Right ventricle myocardium superior (tissue), 1 donor: ENCODE measurements at places on chromosomes 5 and 9. TPM values are rescaled to one million over a fixed set of nuclear protein-coding genes. Genes with fewer than 3 reads are reported as not detected.
A peak's percentile ranks its signal among the peaks of the same experiment; 100 is the strongest.

GRCh38 chr9:125694478-125694877, 12.5 kb downstream of the MAPKAP1 start:
- no peak for DNase-seq

Gene ALDH1A1
- 19.8 TPM for total RNA-seq

- no peak for DNase-seq
Measured at GRCh38 chr5:54766748-54767147, 218.6 kb downstream of the ESM1 start.

Gene SYK
- 6.5 TPM for total RNA-seq

Gene ZNF454
- 1.5 TPM for total RNA-seq

Gene UNC5A
- total RNA-seq, result 0.05 TPM

DNA sequence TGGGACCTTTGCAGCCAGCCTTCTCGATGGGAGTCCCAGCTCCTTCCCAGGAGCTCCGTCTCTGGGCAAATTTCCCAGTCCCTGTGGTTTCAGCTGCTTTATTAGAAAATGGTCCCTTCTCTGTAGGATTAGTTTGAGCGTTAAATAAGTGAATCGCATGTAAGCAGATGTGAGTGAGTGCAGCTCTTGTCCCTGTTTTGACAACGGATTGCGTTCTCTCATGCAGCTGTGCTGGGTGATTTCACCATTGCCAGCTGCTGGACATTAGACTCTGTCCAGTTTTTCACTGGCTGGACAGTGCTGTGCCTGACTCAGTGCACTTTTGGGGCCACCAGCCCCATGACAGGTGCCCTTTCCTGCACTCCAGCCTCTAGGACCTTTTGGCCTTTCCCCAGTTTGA, 11.6 kb upstream of the CEL start:
- DNase-seq, result no peak

Gene LHX2
- total RNA-seq, result not detected

- peak; percentile 16 for DNase-seq
Measured at GRCh38 chr5:1771149-1772065, 28.2 kb downstream of the MRPL36 start.

- DNase-seq, result no peak
Measured at GRCh38 chr5:105783811-105784210, 1886.9 kb downstream of the EFNA5 start.

DNA sequence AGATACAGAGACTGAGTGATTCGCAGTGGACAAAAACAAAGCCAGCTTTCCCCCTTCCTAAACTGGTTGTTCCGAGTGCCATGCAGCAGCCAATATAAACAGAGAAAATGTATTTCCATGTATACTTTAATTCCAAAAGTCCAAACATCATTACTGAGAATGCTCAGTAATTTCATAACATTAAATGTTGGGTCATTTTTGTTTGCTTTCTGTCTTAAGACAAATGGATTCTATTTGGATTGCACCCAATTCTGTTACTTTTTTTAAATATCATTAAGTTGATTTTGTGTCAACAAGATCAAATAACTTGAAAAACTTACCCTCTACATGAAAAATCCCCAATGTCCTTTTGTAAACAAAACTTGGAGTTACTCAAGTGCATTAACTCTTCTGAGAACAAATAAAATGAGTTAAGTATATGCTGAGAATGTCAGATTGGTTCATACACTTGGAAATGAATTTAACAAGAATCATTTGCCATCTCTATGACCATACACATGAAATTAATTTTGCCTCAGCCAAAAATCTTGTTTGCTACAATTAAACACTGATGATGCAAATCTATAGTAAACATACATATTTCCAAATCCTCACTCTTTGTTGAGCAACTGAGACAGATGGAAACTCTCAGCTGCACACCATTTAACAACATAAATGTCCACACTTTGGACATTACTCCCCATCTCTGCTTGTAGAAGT, 19.4 kb downstream of the LURAP1L start:
- no peak for DNase-seq

Gene PCDHGC5
- 3.0 TPM for total RNA-seq

GRCh38 chr9:33709269-33709668, 86.1 kb upstream of the PRSS3 start:
- no peak for DNase-seq

- no peak for DNase-seq
Measured at GRCh38 chr5:36177715-36178523, 26.0 kb downstream of the SKP2 start.

- DNase-seq, result no peak
Measured at GRCh38 chr5:17360879-17361278, 137.2 kb upstream of the TAF11L2 start.

Gene DOK3
- 4.2 TPM for total RNA-seq

Gene SPATA31D4
- not detected for total RNA-seq

DNA sequence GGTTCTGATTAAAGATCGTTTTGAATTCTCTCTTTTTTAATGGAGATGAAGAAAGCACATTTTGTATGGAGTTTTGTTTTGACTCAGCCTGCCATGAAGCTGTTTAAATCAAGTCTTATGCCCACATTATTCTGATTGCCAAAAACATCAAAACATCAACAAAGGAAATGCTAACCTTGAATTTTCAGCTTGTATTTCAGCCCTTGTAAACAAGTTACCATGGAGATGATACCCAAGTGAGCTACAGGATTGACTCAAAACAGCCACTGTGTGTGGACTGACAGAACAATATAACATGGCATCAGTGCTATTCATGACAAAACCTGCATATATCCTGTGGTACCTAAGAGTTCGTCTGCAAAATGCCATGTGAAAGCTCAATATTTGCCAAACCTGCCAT, 1581.0 kb downstream of the MAT2B start:
- no peak for DNase-seq

Gene CDK7
- 14.8 TPM for total RNA-seq

DNA sequence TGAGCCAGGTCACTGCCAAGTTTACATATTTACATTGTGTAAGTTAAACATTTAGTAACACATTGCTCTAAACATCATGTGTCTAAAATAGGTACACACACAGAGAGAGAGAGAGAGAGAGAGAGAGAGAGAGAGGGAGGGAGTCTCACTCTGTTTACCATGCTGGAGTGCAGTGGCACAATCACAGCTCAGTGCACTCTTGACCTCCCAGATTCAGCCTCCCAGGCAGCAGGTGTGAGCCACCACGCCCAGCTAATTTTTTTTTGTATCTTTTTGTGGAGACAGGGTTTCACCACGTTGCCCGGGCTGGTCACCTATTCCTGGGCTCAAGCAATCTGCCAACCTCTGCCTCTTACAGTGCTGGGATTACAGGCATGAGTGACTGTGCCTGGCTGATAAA, 1045.3 kb downstream of the TLE1 start:
- DNase-seq, result no peak

GRCh38 chr9:7545371-7546165, 254.0 kb downstream of the DMAC1 start:
- DNase-seq, result no peak

Gene NEURL1B
- 28.8 TPM for total RNA-seq

Gene TICAM2
- total RNA-seq, result 2.7 TPM

DNA sequence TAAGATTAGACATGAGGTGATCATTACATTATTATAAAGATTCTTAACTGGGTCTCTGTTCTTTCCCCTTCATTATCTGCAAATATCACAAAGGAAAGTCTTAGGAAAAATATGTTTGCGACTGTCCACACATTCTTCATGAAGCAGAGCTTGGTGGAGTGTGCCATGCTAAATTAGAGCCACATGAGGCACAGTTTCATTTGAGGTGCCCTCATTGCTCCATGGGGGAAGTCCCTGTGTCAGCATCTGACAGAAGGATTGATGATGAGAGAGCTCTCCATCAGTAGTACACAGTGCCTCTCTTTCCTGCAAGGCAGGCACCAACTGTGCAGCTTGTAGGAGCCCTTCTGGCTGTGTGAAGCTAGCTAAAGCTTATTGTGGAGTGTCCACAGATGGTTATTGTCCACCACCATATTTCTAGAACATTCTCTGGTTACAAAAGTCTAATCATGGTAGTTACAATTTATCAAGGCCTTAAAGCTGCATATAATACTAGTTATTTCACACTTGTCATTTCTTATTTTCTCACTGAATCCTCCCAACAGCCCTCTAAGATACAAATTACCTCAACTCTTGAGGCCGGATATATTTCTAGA, 63.9 kb downstream of the C9orf152 start:
- no peak for DNase-seq

DNA sequence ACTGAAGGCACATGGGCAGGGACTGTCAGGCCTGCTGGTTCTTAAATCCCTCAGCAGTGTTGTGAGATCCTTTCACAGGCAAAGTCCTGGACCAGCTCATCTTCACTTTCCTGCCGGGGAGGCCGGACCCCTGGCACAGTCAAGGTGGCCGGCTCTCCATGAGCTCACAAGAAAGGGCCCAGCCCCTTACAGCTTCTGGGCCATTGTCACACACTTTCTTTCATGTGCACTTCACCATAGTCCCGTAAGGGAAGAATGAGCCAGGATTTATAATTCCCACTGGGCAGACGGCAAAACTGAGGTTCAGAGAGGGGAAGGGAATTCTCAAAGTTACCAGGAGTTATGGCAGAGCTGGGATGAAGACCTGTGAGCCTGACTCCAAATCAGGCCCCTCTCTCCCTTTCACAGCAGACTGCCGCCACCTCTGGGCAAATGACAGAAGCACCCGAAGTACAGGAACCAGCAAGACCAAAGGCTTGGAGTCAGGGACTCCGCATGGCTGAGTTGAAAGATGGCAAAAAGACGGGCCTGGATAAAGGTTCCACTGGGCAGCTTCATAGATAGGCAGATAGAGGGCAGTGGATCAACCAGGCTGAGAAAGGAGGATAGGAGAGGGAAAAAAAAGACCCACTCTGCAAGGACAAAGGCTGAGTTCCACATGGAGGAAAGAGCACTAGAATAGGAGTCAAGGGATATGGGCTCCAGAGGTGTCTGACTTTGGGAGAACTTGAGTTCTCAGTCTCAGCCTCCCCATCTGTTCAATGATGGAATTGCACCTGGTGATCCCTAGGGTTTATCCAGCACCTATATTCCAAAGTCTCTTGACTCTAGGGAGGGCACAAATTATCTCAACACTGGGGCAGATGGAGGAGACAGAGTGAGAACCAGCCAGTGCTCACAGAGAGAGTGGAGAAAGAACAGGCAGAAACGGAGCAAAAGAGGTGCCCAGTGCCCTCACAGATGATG, 128.7 kb downstream of the PAX5 start:
- DNase-seq, result no peak

Gene FAM169A
- 3.0 TPM for total RNA-seq

- peak; percentile 54 for DNase-seq
Measured at GRCh38 chr5:66661149-66661548, 65.0 kb downstream of the MAST4 start.

DNA sequence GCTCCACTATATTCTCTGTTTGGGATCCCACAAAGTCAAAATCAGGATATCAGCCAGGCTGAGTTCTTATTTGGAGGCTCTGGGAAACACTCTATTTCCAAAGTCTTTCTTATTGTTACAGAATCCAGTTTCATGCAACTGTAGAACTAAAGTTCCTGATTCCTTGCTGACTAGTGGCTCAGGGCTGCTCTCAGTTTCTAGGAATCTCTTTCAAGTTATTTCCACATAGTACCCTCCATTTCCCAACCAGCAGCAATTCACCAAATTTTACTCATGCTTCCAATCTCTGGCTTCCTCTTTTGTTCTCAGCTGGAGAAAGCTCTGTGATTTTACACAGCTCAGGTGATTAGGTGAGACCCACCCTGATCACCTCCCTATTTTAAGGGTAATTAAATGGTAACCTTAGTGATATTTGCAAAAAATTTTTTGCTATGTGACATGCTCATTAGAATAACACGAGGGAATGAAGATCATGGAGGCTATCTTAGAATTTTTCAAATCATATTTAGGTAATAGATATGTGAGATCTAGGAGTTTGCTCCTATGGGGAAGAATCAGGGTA, 794.9 kb upstream of the ARRDC3 start:
- no peak for DNase-seq

GRCh38 chr9:111605041-111605559, 5.7 kb upstream of the PTGR1 start:
- DNase-seq, result no peak

- DNase-seq, result no peak
Measured at GRCh38 chr5:3300726-3301125, 294.9 kb upstream of the IRX1 start.

Gene FANCC
- 4.6 TPM for total RNA-seq

Gene DMRTA1
- 0.97 TPM for total RNA-seq

DNA sequence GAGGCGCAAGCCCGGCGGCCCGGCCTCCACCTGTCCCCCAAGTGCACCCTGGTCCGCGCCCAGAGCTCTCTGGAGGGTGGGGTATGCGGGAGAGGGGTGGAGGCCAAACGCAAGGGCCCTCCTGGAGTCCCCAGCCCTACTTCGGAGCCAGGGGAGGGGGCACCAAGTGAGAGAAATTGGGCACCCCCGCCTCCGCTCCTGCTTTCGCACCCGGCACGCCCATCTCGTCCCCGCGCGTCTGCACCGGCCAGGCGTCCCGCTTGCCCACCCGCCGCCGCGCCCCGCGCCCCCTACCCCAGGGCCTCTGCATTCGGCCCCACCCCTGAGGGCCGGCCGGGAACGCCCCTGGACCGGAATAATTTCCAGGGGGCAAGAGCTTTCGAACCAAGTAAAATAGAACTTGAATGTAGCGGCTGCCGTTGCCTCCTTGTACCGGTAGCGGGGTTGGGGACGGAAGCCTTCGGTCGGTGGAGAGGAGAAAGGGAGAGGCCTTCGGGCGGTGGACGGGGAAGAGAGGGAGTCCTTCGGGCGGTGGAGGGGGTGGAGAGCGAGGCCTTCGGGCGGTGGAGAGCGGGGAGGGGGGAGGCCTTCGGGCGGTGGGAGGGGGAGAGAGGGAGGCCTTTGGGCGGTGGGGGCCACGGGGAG, 694 bp upstream of the PHPT1 start:
- DNase-seq, result peak; percentile 67

- DNase-seq, result no peak
Measured at GRCh38 chr5:79182141-79182540, 53.8 kb upstream of the JMY start.

DNA sequence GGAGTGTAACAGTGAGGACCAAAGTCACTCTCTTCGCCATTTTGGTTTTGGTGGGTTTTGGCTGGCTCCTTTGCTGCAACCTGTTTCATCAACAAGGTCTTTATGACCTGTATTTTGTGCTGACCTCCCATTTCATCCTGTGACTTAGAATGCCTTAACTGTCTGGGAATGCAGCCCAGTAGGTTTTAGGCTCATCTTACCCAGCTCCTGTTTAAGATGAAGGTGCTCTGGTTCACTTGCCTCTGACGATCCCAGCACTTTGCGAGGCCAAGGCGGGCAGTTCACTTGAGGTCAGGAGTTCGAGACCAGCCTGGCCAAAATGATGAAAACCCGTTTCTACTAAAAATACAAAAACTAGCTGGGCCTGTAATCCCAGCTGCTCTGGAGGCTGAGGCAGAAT, 1.8 kb upstream of the CKS2 start:
- no peak for DNase-seq
